Peyer's patch (tissue), 4 donors: ENCODE measurements at places on chromosomes 2 and 18. TPM values are rescaled to one million over a fixed set of nuclear protein-coding genes. Genes with fewer than 3 reads are reported as not detected.

- H3K4me1 ChIP-seq: no peaks in the 10 kb centered on the region
- H3K36me3 ChIP-seq: no peaks in the 10 kb centered on the region
- no peaks in the 10 kb centered on the region for H3K27me3 ChIP-seq
- H3K27ac ChIP-seq: no peak overlapping the region
Measured at GRCh38 chr2:80706951-80707350, 402.4 kb upstream of the LRRTM1 start.

GRCh38 chr2:28510184-28510583 lies 14.3 kb downstream of the PLB1 start:
- H3K4me3 ChIP-seq: no peak overlapping the region
- DNase-seq: peak; percentile 8
- H3K36me3 ChIP-seq: no peaks in the 10 kb centered on the region
- H3K4me1 ChIP-seq: no peaks in the 10 kb centered on the region
- no peaks in the 10 kb centered on the region for H3K27me3 ChIP-seq
- no peak overlapping the region for H3K27ac ChIP-seq

Gene TEX44
- not detected for total RNA-seq

- no peaks in the 10 kb centered on the region for H3K36me3 ChIP-seq
- no peaks in the 10 kb centered on the region for H3K4me1 ChIP-seq
- no peak overlapping the region for H3K27ac ChIP-seq
- no peak overlapping the region for H3K4me3 ChIP-seq
Measured at GRCh38 chr2:30577151-30577550, 130.1 kb downstream of the LCLAT1 start.

GRCh38 chr18:78601923-78602322 lies 377.7 kb upstream of the SALL3 start:
- H3K4me1 ChIP-seq: no peaks in the 10 kb centered on the region
- no peak overlapping the region for H3K27ac ChIP-seq
- no peak for DNase-seq

GRCh38 chr2:193199322-193199721 lies 1004.6 kb upstream of the TMEFF2 start:
- H3K27me3 ChIP-seq: no peaks in the 10 kb centered on the region
- no peak overlapping the region for H3K4me3 ChIP-seq

GRCh38 chr18:44453505-44453904 lies 227.2 kb upstream of the SETBP1 start:
- no peaks in the 10 kb centered on the region for H3K4me1 ChIP-seq
- H3K27ac ChIP-seq: no peak overlapping the region
- no peak for DNase-seq
- no peak overlapping the region for H3K4me3 ChIP-seq
- H3K27me3 ChIP-seq: no peaks in the 10 kb centered on the region
- H3K36me3 ChIP-seq: no peaks in the 10 kb centered on the region

Gene NEU2
- total RNA-seq: not detected

DNA sequence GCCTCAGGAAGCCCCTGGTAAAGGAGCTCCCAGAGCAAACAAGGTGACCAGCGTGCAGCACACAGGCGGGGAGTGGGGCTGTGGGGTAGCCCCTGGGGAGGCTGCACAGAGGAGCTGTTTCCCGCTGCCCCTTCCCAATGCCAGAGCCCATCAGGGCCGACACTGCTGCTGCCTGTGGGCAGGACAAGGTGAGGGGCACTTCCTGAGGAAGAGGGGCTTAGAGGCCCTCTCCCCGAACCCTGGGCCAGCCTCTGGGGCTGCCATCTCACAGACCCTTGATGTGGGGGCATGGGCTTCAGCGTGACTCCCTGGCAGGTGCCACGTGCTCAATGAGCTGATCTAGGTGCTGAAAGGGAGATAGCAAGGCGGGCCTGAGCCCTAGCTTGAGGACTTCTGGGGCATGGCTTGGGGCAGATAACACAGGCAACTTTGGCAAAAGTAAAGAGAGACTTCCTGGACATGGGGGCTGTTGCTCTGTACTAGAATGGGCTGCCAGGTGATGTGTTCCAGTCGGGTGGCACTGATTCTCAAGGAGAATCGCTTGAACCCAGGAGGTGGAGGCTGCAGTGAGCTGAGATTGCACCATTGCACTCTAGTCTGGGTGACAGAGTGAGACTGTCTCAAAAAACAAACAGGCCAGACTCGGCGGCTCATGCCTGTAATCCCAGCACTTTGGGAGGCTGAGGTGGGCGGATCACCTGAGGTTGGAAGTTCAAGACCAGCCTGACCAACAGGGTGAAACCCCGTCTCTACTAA lies 9.9 kb upstream of the KLF11 start:
- no peaks in the 10 kb centered on the region for H3K27me3 ChIP-seq
- H3K4me3 ChIP-seq: no peak overlapping the region
- no peak for DNase-seq
- H3K27ac ChIP-seq: no peak overlapping the region
- no peaks in the 10 kb centered on the region for H3K36me3 ChIP-seq

Gene ITPRIPL1
- 1.3 TPM for total RNA-seq

- no peaks in the 10 kb centered on the region for H3K36me3 ChIP-seq
- H3K27me3 ChIP-seq: no peaks in the 10 kb centered on the region
- H3K4me1 ChIP-seq: peaks cover 5% of the 10 kb centered on the region
- H3K27ac ChIP-seq: peak within 1 kb of the TSS; percentile 93
Measured at GRCh38 chr2:165793779-165794535, at the start of gene GALNT3. TSS of gene GALNT3 (minus strand) at chr2:165794247. CDS start at chr2:165770700, 23,547 bp downstream.

DNA sequence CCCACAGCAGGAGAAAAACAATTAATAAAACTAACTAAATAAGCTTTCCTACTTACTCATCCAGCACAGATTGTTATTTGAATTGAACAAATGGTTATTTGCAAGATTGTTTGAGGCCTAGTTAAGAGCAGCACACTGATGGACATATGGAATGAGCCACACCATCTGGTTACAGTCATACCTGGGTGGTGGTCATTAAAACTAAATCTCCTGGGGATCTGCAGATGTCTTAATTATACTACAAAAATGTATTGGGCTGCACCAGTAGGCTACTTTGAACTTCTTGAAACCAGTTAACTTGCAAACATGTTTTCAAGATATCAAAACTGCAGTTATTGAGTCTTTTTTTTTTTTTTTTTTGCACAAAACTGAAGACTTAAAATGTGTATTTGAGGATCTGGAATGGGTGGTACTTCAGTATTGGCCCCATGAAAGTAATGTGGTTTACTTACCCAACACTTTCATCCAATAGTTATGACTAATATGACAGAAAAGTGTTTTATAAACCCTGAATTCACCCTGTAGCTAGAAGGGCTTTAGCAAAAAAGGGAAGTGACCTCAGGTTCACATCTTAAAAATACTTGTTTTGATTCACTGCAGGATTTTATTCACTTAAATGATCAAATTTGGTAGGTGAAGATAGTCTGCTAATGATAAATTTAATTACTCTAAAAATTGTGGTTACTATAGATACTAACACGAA lies 10.8 kb downstream of the AGFG1 start:
- no peak overlapping the region for H3K4me3 ChIP-seq
- no peaks in the 10 kb centered on the region for H3K4me1 ChIP-seq
- no peaks in the 10 kb centered on the region for H3K36me3 ChIP-seq
- H3K27me3 ChIP-seq: no peaks in the 10 kb centered on the region

GRCh38 chr2:98519851-98520250 lies 75.2 kb downstream of the INPP4A start:
- no peak for DNase-seq
- no peaks in the 10 kb centered on the region for H3K36me3 ChIP-seq
- H3K4me1 ChIP-seq: no peaks in the 10 kb centered on the region
- H3K4me3 ChIP-seq: no peak overlapping the region

DNA sequence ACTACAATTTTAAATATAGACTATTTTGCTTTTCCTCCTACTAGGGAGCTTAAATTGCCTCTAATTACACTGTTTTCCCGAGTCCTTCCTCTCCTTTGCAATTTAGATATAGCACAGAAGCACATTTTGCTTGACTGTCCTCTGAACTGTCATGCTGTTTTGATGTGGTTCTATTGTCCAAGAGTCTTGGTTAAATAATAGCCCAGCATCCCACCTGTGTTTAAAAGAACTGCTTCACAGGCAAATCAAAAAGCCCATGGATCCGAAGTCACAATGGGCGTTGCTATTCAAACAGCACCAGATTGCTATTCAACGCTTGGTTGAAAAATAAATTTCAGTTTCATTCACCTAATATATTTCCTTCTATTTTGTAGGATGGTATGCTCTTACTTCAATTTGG lies 22.3 kb upstream of the ACTR3 start:
- no peak overlapping the region for H3K27ac ChIP-seq
- no peaks in the 10 kb centered on the region for H3K36me3 ChIP-seq
- H3K4me3 ChIP-seq: no peak overlapping the region
- H3K4me1 ChIP-seq: no peaks in the 10 kb centered on the region

Gene PROM2
- total RNA-seq: 53.6 TPM

GRCh38 chr2:151682459-151683003 lies 51.7 kb downstream of the NEB start:
- no peaks in the 10 kb centered on the region for H3K36me3 ChIP-seq
- DNase-seq: no peak
- H3K27me3 ChIP-seq: no peaks in the 10 kb centered on the region
- no peak overlapping the region for H3K27ac ChIP-seq

Gene COA5
- total RNA-seq: 25.6 TPM

Gene ADAM23
- 2.5 TPM for total RNA-seq

DNA sequence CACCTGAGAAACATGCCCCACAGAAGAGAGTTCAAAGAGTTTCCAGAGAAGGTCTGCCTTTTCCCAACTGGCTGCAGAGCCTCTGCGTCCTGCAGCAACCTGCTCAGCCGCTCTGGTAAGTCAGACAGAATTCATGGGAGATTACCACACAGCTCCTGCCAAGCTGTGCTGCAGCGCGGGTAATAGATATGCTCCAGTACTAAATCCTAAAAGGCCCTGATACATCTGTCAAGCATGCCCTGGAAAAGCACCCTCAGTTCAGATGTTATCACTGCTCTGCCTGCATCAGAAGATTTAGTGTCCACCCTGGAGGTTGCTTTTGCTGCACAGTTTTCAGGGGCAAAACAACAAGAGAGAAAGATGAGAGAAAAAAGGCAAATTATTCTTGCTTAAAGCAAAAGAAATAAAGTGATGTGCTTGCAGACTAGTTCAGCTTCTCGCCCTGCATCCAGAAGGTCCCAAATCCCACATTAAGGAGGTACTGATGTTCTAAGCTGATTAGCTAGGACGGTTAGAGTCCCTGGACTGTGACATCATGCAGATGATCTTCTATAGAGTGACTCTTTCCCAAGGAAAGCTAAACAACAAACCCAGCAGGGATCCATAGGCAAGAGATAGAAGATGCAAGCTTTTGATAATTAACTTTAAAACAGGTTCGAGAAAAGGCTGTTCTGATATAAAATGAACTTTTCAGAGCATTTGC lies 488.6 kb downstream of the BCL11A start:
- H3K4me1 ChIP-seq: no peaks in the 10 kb centered on the region
- no peak overlapping the region for H3K27ac ChIP-seq
- no peaks in the 10 kb centered on the region for H3K36me3 ChIP-seq
- H3K27me3 ChIP-seq: no peaks in the 10 kb centered on the region
